ENCODE measurements at places on chromosomes 1 and 21.

- no peak for DNase-seq
Measured at GRCh38 chr1:63885899-63886298, 112.1 kb downstream of the ROR1 start.

GRCh38 chr21:36148886-36149285 lies 7.7 kb upstream of the DOP1B start:
- no peak for DNase-seq

GRCh38 chr1:45002650-45003645 lies 8.2 kb downstream of the HECTD3 start:
- DNase-seq, result no peak

- no peak for DNase-seq
Measured at GRCh38 chr21:39055167-39055767, 128.0 kb downstream of the PSMG1 start.

GRCh38 chr21:41873005-41873404 lies 6.1 kb downstream of the PRDM15 start:
- DNase-seq, result no peak

DNA sequence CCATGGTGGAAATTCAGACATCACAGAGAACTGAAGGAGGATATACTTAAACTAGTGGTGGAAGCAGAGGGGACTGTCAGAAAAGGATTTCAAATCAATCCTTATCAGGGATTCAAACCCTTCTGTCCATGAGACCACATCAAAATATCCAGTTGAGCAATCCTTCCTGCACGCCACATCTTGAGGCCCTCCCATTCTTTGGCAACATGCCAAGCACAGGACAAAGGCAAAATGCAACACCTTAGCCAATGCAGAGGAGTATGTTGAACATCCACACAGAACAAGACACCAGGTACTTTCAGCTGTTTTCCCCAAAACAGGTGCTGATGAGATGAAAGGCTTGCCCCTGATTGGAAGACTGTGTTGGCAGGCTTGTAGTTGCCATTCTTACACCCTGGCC lies 81.8 kb upstream of the PLXNA2 start:
- no peak for DNase-seq

DNA sequence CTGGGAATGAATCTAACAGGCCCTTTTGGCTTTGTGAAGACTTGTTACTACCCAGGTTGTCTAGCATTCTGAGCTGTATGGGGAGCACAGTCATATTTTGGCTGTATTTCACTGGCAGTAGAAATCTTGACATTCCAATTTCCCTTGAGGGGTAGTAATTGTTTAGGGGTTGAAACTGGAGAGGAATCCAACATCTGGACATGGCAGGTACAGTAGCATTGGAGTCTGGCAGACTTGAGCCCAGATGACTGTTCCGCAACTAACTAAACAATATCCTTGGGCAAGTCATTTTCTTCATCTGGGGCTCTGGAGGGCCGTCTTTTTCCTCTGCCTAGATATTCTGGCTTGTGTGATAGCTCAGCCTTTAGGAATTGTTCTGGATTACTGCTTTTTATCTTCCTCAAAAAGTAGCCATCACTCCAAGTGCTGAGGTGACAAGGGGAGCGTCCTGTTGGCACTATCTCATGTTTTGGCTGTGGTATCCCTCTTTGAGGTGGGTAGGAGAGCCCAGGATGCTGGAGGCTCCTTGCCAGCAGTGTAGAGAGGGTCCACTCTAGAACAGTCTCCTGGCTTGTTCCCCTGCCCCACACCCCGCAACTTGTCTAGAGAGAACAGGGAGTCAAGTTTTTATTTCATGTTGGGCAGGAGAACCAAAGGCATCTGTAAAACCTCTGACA lies 22.7 kb upstream of the NBL1 start:
- DNase-seq, result no peak

- no peak for DNase-seq
Measured at GRCh38 chr1:64845831-64846425, 101.1 kb downstream of the RAVER2 start.

GRCh38 chr1:165424454-165425216 lies 20.3 kb downstream of the RXRG start:
- DNase-seq, result no peak

- no peak for DNase-seq
Measured at GRCh38 chr1:64686828-64687724, 57.8 kb upstream of the RAVER2 start.

GRCh38 chr1:34923490-34923889 lies 6.0 kb downstream of the DLGAP3 start:
- no peak for DNase-seq

- no peak for DNase-seq
Measured at GRCh38 chr1:197884173-197884572, 18.3 kb upstream of the C1orf53 start.

DNA sequence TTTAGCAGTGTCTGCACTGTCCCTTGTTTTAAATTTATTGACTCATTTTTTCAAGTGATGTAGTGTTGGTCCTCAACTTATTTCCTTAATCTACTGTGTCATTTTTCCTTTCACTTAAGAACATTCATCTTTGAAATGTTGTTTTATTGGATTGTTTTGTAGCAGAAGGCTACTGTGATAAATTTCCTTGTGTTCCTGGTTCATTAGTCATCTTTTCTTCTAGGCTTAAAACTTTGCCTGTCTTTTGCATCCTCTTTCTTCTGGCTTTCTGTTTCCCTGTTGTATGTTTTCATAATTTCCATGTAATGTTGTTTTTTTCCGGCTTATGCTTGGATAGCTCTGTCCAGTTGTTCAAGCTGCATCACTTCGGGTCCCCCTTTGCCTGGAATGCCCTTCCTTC lies 61.9 kb downstream of the UBE2T start:
- DNase-seq, result no peak

DNA sequence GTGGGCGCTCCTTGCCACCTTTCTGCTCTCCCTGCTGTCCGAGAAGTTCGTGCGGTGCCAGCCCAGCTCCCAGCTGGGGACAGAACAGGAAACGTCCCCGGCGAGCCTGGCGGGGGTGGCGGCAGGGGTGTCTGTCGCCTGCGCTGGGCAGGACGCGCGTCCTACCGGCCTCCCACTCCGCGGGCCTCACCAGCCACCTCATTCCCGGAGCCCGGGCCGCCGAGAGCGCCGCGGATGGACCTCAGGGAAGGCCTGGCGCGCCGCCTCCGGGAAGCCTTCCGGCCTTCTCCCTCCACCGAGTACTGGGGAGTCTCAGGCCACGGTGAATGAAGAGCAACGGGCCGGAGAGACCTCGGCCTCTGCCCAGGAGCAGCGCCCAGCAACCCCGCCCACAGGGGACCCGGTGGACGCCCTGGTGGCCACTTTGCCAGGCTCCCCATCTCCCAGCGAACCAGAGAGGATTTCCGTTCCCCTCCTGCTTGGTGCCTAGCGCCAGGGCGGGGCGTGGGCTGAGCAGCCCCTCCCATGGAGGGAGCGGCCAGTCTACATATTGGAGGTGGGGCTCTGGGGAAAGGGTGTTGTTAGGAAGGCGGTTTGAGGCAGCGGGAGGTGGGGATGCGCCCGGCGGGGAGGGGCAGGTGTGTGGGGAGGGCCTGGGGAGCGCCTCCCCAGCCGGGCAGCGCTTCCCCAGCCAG lies 9.5 kb upstream of the TNFRSF14 start:
- DNase-seq, result peak; percentile 85

GRCh38 chr1:236753964-236754363 lies 41.1 kb upstream of the MTR start:
- DNase-seq, result no peak

- no peak for DNase-seq
Measured at GRCh38 chr21:10272216-10272615, 249.2 kb upstream of the TPTE start.

GRCh38 chr1:8363767-8364301 lies 45.9 kb downstream of the SLC45A1 start:
- DNase-seq, result no peak

DNA sequence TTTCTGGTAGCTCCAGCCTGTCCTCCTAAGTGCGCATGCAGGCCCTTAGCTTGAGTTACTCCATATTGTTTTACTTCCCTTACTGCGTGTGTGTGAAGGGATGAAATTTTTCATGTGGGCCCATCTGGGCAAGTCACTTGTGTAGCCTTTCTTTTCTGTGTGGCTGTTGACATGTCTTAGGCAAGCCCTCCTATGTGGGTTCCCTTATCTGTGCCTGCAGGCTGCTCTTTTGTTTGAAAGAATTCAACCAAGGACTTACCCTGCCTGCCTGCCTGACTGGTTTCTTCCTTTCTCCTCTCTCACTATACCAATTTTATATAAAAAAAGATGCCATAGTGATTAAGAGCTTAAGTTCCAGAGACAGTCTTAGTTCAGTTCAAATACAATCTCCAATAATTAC lies 249.3 kb downstream of the ATG4C start:
- no peak for DNase-seq

- no peak for DNase-seq
Measured at GRCh38 chr1:175221557-175222175, 29.1 kb upstream of the KIAA0040 start.

DNA sequence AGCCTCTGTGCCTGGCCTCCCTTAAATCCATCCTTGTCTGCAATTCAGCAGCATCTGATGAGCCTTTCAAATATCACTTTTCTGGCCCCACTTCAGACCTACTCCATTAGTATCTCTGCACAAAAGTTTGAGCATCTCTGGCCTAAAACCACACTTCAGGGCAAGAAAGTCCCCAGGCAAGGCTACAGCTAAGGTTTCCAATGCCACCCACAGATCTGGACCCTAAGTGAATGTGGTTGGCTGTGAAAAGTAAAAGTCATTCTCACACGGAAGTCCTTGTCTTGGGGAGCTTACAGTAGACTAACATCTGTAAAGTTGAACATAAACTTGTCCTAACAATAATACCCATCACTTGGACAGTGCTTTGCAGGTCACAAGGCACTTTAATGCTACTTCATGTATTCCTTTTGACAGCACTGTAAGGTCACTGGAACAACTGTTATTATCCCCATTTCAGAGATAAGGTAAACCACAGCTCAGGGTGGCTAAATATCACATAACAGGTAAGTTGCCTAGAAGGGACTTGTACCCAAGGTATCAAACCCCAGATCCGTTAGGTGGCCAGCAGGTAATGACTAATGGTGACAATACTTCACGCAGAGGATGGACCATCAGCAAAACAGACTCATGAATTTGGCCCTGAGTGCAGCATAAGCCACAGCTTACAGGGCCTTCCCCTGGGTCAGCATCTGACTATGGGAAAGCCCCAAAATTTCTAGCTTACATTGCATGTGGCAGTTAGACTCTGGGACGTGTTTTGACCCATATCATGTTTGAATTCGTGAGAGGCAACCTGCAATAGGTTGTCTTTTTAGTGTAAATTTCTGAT lies 356.0 kb downstream of the HHAT start:
- DNase-seq, result no peak

DNA sequence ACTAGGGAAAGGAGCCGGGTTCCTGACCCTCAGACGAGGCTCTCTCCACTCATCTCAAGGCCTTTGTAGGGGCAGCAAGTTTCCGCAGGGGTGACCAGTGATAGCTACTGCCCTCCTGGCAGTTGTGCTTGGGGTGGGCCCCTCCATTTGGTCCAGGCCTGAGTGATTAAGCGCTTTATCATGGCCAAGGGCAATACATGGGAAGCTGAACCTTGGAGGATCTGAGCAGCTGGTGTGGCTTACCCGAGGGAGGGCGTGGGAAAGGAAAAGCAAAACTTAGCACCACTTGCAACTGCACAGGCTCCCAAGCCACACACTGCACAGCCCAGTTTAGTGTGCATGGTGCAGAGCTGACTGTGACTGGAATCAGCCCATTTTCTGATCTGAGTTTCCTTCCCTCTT lies 47.8 kb downstream of the GADD45A start:
- DNase-seq, result no peak

- DNase-seq, result no peak
Measured at GRCh38 chr1:186518395-186518794, 57.5 kb upstream of the PDC start.

- no peak for DNase-seq
Measured at GRCh38 chr1:180482425-180483275, 19.7 kb downstream of the ACBD6 start.

DNA sequence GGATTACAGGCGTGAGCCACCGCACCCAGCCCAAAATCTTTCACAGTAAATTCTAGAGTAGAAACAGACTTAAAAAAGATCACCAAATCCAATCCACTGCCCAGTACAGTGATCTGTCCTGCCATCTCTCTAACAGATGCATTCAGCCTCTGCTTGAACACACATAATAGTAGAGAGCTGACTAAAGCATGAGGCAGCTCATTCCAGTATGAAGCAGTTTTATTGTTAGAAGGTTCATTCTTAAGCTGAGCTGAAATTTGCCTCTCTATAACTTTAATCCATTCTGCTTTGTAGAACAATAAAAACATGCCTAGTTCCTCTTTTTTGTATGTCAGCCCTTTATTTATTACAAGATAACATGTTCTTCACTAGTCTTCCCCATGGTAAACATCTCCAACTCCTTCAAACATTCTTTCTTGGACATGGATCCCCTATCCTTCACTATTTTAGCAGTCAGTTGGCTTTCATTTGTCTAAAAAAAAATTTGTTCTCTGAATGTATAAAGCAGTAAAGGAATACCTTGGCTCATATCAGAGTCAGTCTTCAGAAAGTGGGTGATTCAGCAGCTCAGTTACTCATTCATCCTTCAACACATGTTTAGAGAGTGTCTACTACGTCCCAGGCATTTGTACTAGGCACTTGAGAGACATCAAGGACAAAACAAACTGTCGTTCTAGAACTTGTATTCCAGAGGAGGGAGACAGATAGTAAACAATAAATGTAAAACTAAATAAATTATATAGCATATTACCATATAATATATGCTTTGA lies 10.7 kb upstream of the PTBP2 start:
- DNase-seq, result no peak

DNA sequence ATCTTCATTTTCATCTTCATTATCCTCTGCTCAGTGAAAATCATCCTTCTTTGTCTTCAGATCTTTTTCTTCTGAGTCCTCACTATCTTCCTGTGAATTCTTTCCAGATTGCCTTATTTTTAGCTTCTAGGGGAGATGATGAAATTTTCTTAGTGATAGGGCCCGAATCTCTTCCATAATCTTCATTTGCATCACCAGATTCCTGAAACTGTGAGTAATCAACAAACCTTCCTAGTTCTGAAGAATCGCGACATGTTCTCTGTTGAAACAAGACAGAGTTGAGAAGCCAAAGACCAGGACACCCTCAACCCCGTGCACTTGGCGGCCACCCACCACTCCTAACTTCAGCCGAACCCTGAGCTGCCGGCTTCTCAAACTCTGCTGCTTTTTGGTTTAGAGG lies 92.8 kb upstream of the CDC42BPA start:
- no peak for DNase-seq

DNA sequence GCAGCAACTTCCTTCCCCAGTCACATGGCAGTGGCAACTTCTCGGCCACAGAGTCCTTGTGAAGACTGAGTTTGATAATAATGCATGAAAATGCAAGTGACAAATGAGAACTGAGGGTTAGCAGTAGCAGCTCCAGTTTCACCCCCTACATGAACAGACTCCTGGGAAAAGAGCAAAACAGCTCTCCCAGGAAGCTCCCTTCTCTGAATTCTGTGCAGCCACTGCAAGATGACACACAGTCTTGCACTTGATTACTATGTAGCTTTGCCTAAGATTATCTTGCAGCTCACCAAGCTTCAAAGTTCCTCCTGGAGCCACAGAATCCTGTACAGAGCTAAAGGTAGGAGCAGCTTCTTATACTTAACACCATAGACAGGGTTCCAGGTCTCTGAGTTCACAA lies 4.7 kb downstream of the PGBD5 start:
- no peak for DNase-seq

All from DMS79 (cell line).